ENCODE measurements at places on chromosomes 4 and X. TPM values are rescaled to one million over a fixed set of nuclear protein-coding genes. Genes with fewer than 3 reads are reported as not detected.

DCAF12L1 gene
- not detected for total RNA-seq

PCSK1N gene
- total RNA-seq, result 2.7 TPM

HSD17B13 gene
- 0.49 TPM for total RNA-seq

TXK gene
- total RNA-seq, result 1.6 TPM

SPIN4 gene
- 3.0 TPM for total RNA-seq

ODAPH gene
- total RNA-seq, result not detected

CSAG2 gene
- not detected for total RNA-seq

RBMX gene
- 353 TPM for total RNA-seq

DKK2 gene
- 1.9 TPM for total RNA-seq

AMELX gene
- total RNA-seq, result not detected

MORF4L2 gene
- total RNA-seq, result 288 TPM
